ENCODE measurements at places on chromosomes 4 and X.

- no peak for DNase-seq
These were observed 371.7 kb downstream of the SLITRK2 start for GRCh38 chrX:146189371-146189770.

DNA sequence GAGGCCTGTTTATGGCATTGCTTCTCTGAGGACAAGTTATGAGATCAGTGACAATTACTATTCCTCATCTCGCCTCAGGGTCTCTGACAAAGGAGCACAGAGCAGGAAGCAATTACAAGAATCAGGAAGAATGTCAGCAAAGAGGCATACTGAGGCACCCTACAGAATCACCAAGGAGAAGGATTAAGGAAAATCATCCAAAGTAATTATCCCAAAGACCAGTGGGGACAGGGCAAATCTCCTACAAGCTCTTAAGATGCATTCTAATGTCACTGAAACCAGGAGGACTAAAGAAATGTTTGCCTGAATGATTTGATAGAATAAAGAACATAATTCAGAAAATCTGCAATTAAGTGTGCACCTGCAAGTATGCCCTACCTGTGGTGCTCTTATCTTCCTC lies 206.2 kb downstream of the RCHY1 start:
- no peak for DNase-seq

GRCh38 chr4:138975225-138975624 lies 40.4 kb upstream of the NOCT start:
- no peak for DNase-seq

GRCh38 chr4:154467886-154468285 lies 23.7 kb downstream of the DCHS2 start:
- DNase-seq: no peak

DNA sequence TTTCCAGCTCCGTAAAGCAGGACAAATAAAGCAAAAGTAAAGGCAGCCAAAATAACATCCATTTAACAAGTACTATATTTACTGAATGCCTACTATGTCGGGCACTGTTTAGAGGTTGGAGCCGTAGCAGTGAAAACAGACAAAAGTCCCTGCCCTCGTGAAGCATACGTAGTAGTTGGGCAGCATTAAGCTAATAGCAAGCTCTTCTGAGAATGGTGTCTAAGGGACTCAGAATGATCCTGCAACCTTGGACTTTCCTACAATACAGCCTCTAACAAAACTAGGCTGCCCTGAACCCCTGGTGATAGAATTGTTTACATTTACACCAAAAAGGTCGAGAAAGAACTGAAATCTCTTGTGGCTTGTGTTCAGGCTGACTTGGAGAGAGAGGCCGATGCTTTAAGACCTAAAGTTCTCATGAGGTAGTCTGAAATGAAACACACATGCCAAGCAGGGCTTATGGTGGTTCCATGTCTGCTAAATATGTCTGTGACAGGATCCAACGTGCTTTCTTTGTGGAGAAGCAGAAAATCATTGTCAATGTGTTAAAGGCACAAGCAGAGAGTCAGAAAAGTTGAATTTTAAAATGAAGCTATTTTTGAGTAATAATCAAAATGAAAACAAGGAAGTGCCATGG lies 898 bp upstream of the PDGFC start:
- DNase-seq: no peak

DNA sequence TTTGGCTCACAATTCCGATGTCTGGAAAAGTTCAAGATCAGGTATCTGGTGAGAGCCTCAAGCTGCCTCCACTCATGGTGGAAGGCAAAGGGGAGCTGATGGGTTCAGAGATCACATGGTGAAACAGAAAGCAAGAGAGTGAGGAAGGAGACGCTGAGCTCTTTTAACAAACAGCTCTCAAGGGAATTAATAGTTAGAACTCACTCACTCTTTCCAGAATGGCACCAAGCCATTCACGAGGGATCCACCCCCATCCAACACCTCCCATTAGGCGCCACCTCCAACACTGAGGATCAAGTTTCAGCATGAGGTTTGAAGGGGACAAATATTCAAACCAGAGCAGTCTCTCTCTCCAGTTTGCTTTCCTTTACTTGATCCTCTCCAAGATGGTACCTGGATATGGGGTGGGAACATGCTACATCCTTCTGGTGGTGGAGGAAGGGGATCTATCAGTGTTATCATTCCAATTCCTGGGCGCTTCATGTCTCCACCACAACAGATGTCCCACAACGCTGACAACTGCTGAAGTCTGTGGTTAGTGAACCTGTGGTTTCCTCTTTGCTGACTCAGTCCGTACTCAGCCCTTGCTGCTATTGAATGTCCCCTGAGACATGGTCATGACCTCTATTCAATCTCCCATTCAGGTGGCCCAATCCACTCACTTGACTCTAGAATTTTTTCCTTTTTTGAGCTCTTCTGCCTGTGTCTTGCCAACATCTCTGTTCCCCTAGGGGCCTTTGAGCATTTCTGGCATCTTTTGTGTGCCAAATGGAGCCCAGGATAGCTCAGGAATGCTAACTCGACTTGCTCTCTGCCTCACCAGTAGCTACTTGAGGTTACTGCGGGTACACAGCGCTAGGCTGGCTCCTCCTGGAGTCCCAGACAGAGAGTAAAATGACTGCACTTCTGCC lies 395.2 kb downstream of the MID1IP1 start:
- no peak for DNase-seq

- no peak for DNase-seq
These were observed 5.9 kb upstream of the GK2 start for GRCh38 chr4:79413886-79414285.

DNA sequence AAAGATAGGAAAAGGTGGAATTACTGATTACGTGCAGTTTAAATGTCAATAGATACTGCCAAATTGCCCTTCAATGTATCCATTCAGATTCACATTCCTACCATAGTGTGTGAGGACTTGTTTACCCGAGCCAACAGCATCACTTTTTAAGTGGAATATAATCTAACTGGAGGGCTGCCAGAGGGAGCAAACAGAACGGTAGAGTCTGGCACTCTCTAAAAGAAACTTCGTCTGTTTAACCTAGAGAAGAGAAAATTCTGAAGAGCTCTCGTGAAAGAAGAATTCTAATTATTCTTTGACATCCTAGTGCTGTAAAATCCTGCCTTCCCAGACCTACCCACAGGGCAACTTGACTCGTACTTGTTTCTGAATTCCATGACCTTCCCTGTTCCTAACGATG lies 23.2 kb downstream of the SMIM43 start:
- DNase-seq: no peak

DNA sequence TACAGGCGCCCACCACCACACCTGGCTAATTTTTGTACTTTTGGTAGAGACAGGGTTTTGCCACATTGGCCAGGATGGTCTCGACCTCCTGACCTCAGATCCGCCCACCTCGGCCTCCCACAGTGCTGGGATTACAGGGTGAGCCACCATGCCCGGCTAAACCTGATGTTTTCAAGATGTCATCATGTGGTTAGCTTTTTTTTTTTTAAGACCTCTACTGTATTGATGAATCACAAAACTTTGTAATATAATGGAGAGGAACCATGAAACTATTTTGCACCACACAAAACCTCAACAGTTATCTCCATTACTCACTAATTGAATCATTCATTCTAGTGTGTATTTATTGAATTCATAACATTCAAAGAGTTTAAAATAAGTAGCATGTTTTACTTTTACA lies 94.7 kb upstream of the NEIL3 start:
- DNase-seq: no peak

- DNase-seq: no peak
These were observed 24.1 kb downstream of the ATP8A1 start for GRCh38 chr4:42632653-42633382.

DNA sequence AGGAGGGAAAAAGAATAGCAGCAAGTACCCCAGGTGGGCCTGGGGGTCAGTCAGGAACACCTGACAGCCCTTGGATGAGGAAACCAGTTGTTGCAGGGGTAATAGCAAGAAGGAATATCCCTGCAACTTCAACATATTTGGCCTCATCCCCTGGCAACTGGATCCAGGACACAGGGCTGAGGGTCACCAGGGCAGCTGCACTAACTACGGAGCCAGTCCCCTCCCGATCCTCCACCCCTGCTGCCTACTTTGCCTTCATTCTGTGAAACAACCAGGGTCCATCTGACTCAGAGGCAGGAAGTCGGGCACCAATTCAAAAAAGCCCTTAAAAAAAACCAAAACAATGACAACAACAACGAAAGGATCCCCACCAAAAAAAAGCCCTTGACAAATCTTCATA lies 52.9 kb downstream of the FRMPD3 start:
- no peak for DNase-seq

DNA sequence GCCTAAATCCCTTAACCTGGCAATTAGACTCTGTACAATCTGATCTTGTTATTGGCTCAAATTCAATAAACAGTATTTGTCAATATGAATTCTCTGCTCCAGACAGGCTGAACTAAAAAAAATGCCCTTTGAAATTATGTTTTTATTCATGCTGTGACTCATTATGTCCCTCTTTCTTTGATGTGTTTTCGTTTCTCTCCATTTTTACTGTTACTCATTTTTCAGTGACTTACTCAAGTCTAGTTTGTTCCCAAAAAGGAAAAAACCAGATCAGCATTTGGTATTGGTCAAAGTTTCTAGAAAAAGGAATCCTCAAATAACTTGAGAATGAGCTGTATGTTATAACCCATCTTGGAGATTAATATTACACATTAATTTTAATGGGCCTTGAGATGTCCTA lies 40.4 kb downstream of the UNC5C start:
- DNase-seq: no peak

DNA sequence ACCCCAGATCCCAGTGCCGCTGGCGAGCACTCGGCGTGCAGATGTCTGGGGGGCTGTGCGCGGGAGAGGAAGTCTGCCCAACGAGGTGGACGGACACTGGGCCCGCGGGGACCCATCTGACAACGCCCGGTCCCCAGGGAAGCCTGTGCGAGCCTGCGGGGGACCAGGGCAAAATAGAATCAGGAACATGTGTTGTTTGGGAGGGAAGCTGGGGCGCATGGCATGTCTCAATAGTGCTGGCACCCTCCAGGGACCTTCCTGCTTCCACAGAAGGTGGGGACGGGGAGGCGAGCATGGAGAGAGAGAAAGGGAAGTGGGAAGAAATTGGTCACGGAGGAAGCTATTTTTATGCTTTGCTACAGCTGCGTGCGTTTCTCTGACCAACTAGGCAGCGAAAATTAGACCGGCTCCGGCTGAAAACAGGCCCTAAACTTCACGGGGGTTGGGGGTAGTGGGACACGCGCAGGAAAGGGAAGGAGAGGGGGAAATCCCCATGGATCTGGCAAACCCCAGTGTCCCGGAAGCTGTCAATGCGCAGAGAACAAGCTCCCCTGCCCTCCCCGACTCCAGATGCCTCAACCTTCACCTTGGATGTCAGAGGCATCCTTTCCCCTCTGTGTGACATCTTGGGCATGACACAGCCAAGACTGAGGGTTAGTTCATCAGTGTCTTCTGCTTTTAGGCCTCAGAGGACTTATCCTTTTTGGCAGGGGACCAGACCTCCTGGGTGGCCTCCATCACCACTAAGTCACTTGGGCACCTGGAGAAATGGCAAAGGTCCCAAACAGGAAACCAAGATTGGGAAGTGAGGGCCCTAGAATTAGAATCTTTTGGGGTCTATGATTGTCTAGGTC lies 169.8 kb upstream of the BCOR start:
- peak; percentile 19 for DNase-seq

- no peak for DNase-seq
These were observed 51.2 kb downstream of the RPGR start for GRCh38 chrX:38276089-38276488.

DNA sequence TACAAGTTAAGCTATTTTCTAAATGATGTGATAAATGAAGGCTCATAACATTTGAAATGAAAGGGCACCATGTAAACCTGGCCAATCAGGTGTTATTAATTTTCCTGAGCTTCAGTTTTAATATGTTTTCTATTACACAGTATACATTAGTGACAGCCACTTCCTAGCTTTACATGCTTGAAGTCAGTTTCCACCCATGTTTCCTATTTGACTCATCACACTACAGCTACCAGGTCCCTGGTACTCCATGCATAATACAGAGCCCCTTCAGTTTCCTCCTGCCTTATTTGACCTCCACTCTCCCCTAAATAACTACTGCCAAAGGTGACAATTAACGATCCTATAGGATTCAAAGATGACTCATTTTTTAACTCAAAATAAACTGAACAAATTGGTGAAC lies 18.3 kb downstream of the ZNF518B start:
- no peak for DNase-seq

- DNase-seq: peak; percentile 0
These were observed 265.7 kb downstream of the IQCM start for GRCh38 chr4:149549911-149550310.

DNA sequence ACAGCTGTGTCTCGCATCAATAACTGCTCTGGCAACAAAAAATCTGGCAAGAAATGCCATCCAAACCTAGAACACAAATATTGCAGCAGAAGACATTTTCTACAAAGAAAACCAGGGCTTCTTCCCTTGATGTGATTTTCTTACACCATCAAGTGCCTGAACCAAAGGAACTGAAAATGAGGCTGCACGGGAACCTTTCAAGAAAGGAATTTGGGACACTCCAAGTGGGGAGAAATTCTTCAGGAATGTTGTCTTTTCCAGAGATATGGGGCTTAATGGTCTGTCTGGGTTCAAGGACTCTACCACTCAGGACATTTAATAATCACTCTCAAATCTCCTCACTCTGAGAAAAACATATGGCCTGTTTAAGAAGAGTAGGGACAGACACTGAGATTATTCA lies 57.6 kb downstream of the PRDM5 start:
- no peak for DNase-seq

GRCh38 chrX:153643431-153644351 lies 3.3 kb upstream of the DUSP9 start:
- no peak for DNase-seq

GRCh38 chrX:132953354-132953753 lies 5.1 kb downstream of the HS6ST2 start:
- DNase-seq: no peak

- no peak for DNase-seq
These were observed 27.9 kb upstream of the ZCCHC12 start for GRCh38 chrX:118795528-118796280.

- DNase-seq: no peak
These were observed 3.7 kb downstream of the GRIPAP1 start for GRCh38 chrX:48998391-48998790.

- DNase-seq: no peak
These were observed 30.7 kb upstream of the KIAA0232 start for GRCh38 chr4:6751611-6752485.

DNA sequence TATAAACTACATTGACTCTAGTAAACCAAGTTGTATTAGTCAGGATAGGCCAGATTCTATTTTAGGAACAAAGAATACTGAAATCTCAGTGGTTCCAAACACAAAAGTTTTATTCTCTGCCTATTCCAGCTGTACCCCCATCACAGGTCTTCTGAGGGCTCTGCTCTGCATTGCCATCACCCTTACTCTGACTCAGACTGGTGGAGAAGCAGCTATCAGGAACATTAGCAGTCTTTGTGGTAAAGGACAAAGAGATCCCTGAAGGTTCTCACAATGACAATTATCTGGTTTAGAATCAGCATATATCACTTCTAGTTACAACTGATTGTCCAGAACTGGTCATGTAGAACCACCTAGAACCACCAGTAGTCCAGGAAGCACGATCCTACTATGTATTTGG lies 251.1 kb downstream of the GLUD2 start:
- DNase-seq: no peak

DNA sequence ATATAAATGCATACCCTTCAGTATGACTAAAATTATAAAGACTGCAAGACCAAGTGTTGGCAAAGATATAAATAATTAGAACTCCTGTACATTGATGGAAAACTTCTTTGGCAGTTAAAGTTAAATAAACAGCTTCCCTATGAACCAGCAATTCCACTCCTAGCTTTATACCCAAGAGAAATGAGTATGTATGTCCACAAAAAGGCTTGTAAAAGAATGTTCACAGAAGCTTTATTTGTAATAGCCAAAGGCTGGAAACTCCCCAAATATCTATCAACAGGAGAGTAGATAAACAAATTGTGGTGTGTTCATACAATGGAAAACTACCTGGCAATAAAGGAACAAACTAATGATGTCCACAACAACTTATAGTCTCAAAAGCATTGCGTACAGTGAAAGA lies 184.8 kb downstream of the AMELX start:
- DNase-seq: no peak
